Endothelial cell of umbilical vein (primary cell): ENCODE measurements at places on chromosomes 6 and 20. TPM values are rescaled to one million over a fixed set of nuclear protein-coding genes. Genes with fewer than 3 reads are reported as not detected.
A peak's percentile ranks its signal among the peaks of the same experiment; 100 is the strongest.

- no peak for DNase-seq
- no peaks in the 10 kb centered on the region for H3K4me1 ChIP-seq
- no peaks in the 10 kb centered on the region for H3K36me3 ChIP-seq
- no peak overlapping the region for H3K4me3 ChIP-seq
- no peaks in the 10 kb centered on the region for H3K27me3 ChIP-seq
- no peak overlapping the region for H3K27ac ChIP-seq
Measured at GRCh38 chr6:19664878-19665612, 172.1 kb upstream of the ID4 start.

GRCh38 chr6:21691685-21692346 lies 98.3 kb downstream of the SOX4 start:
- no peak for DNase-seq
- no peak overlapping the region for H3K4me3 ChIP-seq
- no peaks in the 10 kb centered on the region for H3K36me3 ChIP-seq
- H3K4me1 ChIP-seq, result peaks cover 6% of the 10 kb centered on the region

GRCh38 chr20:48797275-48797825 lies 30.4 kb downstream of the PREX1 start:
- H3K27me3 ChIP-seq, result no peaks in the 10 kb centered on the region
- H3K4me1 ChIP-seq, result no peaks in the 10 kb centered on the region
- H3K27ac ChIP-seq, result no peak overlapping the region
- H3K4me3 ChIP-seq, result no peak overlapping the region
- no peak for DNase-seq

The SLC22A16 gene
- not detected in 2 replicates for polyA plus RNA-seq

GRCh38 chr20:46963196-46963529 lies 68.5 kb downstream of the EYA2 start:
- H3K27me3 ChIP-seq, result no peaks in the 10 kb centered on the region
- no peak overlapping the region for H3K27ac ChIP-seq
- no peaks in the 10 kb centered on the region for H3K4me1 ChIP-seq
- H3K4me3 ChIP-seq, result no peak overlapping the region

DNA sequence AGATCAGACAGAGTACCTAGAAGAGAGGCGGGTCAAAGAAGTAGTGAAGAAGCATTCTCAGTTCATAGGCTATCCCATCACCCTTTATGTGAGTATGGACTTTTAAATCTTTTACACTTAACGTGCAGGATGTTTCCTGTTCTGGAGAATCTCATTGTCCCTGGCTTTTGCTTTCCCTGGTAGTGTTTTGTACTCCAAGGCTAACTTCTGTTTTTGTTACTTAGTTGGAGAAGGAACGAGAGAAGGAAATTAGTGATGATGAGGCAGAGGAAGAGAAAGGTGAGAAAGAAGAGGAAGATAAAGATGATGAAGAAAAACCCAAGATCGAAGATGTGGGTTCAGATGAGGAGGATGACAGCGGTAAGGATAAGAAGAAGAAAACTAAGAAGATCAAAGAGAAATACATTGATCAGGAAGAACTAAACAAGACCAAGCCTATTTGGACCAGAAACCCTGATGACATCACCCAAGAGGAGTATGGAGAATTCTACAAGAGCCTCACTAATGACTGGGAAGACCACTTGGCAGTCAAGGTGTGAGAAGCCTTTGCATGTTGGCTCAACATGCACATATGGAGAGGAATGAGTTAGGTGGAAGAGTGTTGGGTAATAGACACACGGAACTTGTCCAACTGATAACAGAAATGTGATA lies 3.3 kb downstream of the HSP90AB1 start:
- no peak for DNase-seq
- H3K4me1 ChIP-seq, result peaks cover 26% of the 10 kb centered on the region
- H3K36me3 ChIP-seq, result peaks cover 45% of the 10 kb centered on the region
- no peak overlapping the region for H3K4me3 ChIP-seq
- H3K27ac ChIP-seq, result no peak overlapping the region

- H3K4me3 ChIP-seq, result no peak overlapping the region
- DNase-seq, result peak; percentile 84
- H3K27ac ChIP-seq, result no peak overlapping the region
- peaks cover 15% of the 10 kb centered on the region for H3K4me1 ChIP-seq
- no peaks in the 10 kb centered on the region for H3K36me3 ChIP-seq
Measured at GRCh38 chr20:10553326-10553984, 118.3 kb downstream of the SLX4IP start.

DNA sequence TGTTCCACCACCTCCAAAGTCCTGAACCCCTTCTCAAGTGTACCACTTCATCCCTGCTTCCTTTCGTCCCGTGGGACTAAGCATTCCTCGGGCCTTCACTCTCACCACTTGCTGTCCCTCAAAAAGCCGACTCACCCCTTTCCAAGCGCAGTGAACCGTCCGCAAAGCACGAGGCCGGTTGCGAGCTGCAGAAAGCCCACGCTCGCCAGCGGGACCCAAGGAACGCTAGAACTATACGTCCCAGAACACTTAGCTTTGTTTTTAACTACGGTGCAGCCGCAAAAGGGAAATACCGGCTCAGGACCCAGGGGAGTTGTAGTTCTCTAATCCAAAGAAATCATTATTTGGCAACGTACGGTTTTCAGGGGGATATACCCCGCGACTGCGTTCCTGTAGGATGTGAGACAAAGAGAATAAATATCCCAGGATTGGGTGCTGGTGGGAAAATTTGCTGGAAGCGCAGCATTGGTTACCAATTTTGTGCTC lies 416 bp upstream of the POLR1H start:
- no peak for DNase-seq
- H3K36me3 ChIP-seq, result peaks cover 2% of the 10 kb centered on the region
- peak overlapping the region; percentile 57 for H3K27ac ChIP-seq

The LINC00237 gene
- not detected in 2 replicates for polyA plus RNA-seq

DNA sequence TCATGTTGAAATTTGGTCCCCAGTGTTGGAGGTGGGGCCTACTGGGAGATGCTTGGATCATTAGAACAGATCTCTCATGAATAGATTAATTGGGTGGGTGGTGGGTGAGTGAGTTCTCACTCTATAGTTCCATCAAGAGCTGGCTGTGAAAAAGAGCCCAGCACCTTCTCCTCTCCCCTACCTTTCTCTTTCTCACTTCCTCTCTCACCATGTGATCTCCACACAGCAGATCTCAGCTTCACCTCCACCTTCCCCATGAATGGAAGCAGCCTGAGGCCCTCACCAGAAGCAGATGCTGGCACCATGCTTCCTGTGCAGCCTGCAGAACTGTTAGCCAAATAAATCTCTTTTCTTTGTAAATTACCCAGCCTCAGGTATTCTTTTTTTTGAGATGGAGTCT lies 12.9 kb upstream of the GMNN start:
- H3K4me1 ChIP-seq, result no peaks in the 10 kb centered on the region
- no peak overlapping the region for H3K4me3 ChIP-seq
- no peaks in the 10 kb centered on the region for H3K36me3 ChIP-seq
- DNase-seq, result no peak
- H3K27me3 ChIP-seq, result no peaks in the 10 kb centered on the region

GRCh38 chr6:170230520-170231292 lies 60.2 kb downstream of the DLL1 start:
- no peaks in the 10 kb centered on the region for H3K27me3 ChIP-seq
- H3K36me3 ChIP-seq, result no peaks in the 10 kb centered on the region
- H3K27ac ChIP-seq, result no peak overlapping the region
- no peak for DNase-seq
- H3K4me3 ChIP-seq, result no peak overlapping the region

The PRKN gene
- polyA plus RNA-seq, result 0.06 and 0.10 TPM in 2 replicates

GRCh38 chr6:51463321-51463720 lies 624.1 kb downstream of the PKHD1 start:
- no peak overlapping the region for H3K4me3 ChIP-seq
- no peak for DNase-seq
- H3K27me3 ChIP-seq, result no peaks in the 10 kb centered on the region
- H3K4me1 ChIP-seq, result no peaks in the 10 kb centered on the region

GRCh38 chr6:138088326-138088762 lies 18.9 kb downstream of the PERP start:
- H3K27ac ChIP-seq, result no peak overlapping the region
- DNase-seq, result peak; percentile 63
- no peaks in the 10 kb centered on the region for H3K27me3 ChIP-seq
- H3K4me1 ChIP-seq, result peaks cover 7% of the 10 kb centered on the region

DNA sequence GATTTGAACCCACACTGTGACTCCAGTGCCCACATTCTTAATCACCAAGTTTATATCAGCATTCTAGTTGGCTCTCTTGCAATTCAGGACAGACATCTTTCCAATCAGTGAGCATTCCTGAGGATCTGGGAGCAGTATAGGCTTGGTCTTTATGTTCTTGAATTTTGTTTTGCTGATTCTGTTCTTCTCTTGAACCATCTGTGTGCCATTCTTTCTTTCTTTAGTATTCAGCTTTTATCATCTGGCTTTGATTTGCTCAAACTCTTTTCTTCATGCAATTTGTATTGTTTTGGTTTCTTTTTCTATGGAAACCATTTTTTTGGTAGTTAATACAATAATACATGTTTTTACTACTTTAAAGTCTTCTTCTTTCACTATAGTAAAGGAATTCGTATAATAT lies 162.4 kb downstream of the CD109 start:
- H3K27ac ChIP-seq, result no peak overlapping the region
- H3K36me3 ChIP-seq, result no peaks in the 10 kb centered on the region
- DNase-seq, result no peak
- H3K27me3 ChIP-seq, result no peaks in the 10 kb centered on the region
- H3K4me3 ChIP-seq, result no peak overlapping the region

DNA sequence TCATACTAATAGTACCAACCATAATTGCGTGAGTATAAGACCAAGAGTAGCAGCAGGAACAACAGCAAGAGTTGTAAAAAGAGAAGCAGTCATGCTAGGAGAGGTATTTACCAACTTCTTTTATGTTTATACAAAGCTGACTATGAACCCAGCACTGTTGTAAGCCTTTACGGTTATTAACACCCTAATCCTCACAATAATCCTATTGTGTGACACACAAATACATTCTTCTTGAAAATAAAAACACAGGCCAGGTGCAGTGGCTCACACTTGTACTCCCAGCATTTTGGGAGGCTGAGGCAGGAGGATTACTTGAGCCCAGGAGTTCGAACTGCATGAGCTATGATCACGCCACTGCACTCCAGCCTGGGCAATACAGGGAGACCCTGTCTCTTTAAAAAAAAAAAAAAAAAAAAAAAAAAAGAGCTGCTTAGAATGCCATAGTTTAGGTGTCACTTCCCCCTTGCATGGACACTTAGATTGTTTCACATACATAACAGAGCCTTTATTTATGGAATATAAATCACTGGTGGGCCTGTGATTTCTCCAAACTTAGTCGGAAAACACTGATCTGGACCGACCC lies 20.2 kb downstream of the HCK start:
- no peak overlapping the region for H3K27ac ChIP-seq
- no peaks in the 10 kb centered on the region for H3K36me3 ChIP-seq
- peaks cover 3% of the 10 kb centered on the region for H3K27me3 ChIP-seq
- H3K4me1 ChIP-seq, result peaks cover 3% of the 10 kb centered on the region

The SIRPG gene
- not detected in 2 replicates for polyA plus RNA-seq

DNA sequence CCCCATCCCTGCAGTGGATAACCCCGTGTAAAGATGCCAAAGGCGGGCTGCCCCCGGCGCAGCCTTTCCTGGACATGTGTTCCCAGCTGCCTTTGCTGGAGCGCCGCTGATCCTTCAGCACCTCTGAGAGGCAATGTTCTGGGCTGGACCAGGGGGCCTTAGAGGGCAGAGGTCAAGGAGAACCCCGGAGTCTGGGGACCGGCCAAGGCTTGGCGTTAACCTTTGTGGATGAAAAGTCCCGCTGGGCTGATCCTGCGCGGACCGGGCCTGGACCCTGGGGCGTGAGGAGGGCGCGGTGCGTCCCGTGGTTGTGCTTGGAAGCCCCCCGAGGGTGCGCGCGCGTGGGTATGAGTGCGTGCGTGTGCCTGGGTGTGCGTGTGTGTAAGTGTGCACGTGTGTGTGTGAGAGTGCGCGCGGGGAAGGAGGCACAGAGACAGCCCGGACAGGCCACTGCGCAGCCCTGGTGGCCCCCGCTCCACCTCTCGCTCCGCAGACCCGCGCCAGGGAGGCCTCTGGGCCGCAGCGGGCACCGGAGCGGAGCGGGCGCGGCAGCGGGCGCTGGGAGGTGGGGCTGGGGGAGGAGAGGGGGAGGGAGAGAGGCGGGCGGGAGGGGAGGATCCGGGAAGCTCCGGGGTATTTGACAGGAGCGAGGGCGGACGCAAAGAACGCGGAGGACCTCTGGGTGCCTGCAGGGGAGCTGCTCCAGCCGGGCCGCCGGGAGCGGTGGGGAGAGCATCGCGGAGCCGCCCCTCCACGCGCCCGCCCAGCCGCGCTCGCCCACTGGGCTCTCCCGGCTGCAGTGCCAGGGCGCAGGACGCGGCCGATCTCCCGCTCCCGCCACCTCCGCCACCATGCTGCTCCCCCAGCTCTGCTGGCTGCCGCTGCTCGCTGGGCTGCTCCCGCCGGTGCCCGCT lies at the start of gene SMOC2:
Gene SMOC2, plus strand, starts transcription at position 665 of the 914 bp plus-strand sequence. Its CDS starts 187 bp downstream, at position 852.
- H3K27ac ChIP-seq, result no peak within 1 kb of the TSS
- no peak within 1 kb of the TSS for H3K4me3 ChIP-seq

DNA sequence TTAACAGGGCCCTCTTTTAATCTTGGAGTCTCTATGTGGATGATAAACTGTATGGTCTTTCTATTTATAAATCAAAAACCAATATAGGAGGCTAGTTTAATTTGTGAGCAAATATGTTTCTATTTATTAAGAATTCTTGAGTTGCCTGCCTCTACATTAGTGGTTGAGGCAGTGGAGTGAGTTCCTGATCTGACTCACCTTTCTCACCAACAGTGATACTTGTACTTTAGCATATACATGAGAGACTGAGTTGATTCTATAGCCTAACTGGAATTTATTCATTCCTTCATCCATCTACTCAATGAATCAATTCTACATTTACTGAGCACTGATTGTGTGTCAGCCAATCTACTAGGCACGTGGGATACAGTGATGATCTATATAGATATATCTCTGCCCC lies 126.9 kb downstream of the TRMT11 start:
- H3K4me1 ChIP-seq, result no peaks in the 10 kb centered on the region
- H3K36me3 ChIP-seq, result no peaks in the 10 kb centered on the region
- DNase-seq, result no peak

GRCh38 chr20:21182832-21183563 lies 57.1 kb downstream of the KIZ start:
- no peaks in the 10 kb centered on the region for H3K4me1 ChIP-seq
- DNase-seq, result no peak
- no peaks in the 10 kb centered on the region for H3K36me3 ChIP-seq
- H3K4me3 ChIP-seq, result no peak overlapping the region
- no peak overlapping the region for H3K27ac ChIP-seq

- no peaks in the 10 kb centered on the region for H3K4me1 ChIP-seq
- H3K36me3 ChIP-seq, result no peaks in the 10 kb centered on the region
- H3K27ac ChIP-seq, result no peak overlapping the region
- DNase-seq, result no peak
- H3K4me3 ChIP-seq, result no peak overlapping the region
Measured at GRCh38 chr20:63733579-63734081, 2.8 kb upstream of the LIME1 start.

- no peak overlapping the region for H3K4me3 ChIP-seq
- no peaks in the 10 kb centered on the region for H3K36me3 ChIP-seq
- H3K4me1 ChIP-seq, result no peaks in the 10 kb centered on the region
- H3K27ac ChIP-seq, result no peak overlapping the region
Measured at GRCh38 chr6:48915591-48915990, 547.5 kb downstream of the MMUT start.
